ENCODE measurements at places on chromosomes 7 and 10. TPM values are rescaled to one million over a fixed set of nuclear protein-coding genes. Genes with fewer than 3 reads are reported as not detected.

DNA sequence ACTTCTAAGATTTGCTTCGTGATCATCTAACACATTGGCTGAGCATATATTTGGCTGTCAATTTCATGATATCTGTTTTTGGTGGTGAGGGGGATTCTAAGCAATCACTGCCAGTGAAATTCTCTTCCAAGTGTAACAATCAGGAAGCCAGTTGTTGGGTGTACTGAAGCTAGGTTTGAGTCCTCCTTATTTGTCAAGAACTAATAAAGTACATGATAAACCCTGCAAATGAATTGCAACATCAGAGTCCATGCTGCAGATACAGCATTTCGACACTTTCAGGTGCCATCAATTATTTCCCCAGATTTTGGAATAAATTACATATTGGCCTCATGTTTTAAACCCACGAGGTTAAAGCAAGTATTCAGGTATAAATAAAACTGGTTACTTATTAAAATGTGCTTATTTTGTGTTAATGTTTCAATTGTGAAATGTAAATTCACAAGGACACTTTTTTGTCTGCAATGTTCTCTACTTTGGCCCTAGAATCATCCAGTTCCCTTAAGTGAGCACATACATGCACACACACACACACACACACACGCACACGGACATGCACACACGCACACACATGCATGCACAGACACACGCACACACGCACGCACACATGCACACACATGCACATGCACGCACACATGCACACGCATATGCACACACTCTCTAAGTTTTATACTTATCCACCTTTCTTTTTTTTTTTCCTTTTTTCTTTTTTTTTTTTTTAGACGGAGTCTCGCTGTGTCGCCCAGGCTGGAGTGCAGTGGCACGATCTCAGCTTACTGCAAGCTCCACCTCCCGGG lies 510.2 kb upstream of the KLF6 start:
- no peak for DNase-seq

- no peak for DNase-seq
These were observed 26.7 kb upstream of the ABLIM1 start for GRCh38 chr10:114684822-114685209.

- DNase-seq = peak; percentile 100
These were observed at the start of gene ESYT2 for GRCh38 chr7:158829342-158830210. ESYT2 (minus strand) TSS chr7:158829509; CDS start chr7:158829418, 91 bp downstream.

GRCh38 chr7:155194382-155195140 lies 103.1 kb upstream of the INSIG1 start:
- DNase-seq = no peak

GRCh38 chr7:1329261-1329660 lies 96.6 kb downstream of the UNCX start:
- DNase-seq = no peak

GRCh38 chr10:110168601-110169481 lies 38.6 kb upstream of the MXI1 start:
- DNase-seq = no peak

- DNase-seq = no peak
These were observed 185.0 kb upstream of the GHITM start for GRCh38 chr10:83954193-83954799.

GRCh38 chr7:155257482-155258225 lies 40.0 kb upstream of the INSIG1 start:
- DNase-seq = no peak

- no peak for DNase-seq
These were observed 18.3 kb upstream of the PPIF start for GRCh38 chr10:79328737-79329504.

GRCh38 chr10:78389419-78389818 lies 355.8 kb downstream of the RPS24 start:
- DNase-seq = no peak

GRCh38 chr7:73683788-73684693 lies 644 bp downstream of the BUD23 start:
- DNase-seq = no peak

- no peak for DNase-seq
These were observed 154.8 kb downstream of the CHN2 start for GRCh38 chr7:29349362-29349761.

- no peak for DNase-seq
These were observed 39.5 kb downstream of the RBM28 start for GRCh38 chr7:128304212-128304611.

GRCh38 chr7:158657189-158657746 lies 47.3 kb downstream of the NCAPG2 start:
- no peak for DNase-seq

DNA sequence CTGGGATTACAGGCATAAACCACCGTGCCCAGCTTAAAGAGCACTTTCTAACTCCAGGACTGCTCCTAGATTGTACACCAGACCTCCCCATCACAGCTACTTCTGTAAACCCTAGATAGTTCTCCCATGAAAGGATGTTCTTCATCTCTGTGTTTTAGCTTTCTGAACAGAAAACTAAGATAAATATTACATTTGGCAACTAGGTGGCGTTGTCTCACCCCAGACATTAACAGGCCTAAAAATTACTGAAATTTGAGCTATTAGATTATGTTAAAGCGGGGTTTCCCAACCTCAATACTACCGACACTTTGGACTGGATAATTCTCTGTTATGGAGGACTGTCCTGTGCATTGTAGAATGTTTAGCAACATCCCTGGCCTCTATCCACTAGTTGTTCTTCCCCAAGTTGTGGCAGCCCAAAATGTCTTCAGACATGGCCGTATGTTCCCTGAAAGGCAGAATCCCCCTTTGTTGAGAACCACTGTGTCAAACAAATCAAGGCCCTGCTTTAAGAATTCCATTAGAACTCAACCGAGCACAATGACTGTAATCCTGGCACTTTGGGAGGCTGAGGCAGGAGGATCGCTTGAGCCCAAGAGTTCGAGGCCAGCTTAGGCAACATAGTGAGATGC lies 19.1 kb downstream of the ATOH7 start:
- no peak for DNase-seq

DNA sequence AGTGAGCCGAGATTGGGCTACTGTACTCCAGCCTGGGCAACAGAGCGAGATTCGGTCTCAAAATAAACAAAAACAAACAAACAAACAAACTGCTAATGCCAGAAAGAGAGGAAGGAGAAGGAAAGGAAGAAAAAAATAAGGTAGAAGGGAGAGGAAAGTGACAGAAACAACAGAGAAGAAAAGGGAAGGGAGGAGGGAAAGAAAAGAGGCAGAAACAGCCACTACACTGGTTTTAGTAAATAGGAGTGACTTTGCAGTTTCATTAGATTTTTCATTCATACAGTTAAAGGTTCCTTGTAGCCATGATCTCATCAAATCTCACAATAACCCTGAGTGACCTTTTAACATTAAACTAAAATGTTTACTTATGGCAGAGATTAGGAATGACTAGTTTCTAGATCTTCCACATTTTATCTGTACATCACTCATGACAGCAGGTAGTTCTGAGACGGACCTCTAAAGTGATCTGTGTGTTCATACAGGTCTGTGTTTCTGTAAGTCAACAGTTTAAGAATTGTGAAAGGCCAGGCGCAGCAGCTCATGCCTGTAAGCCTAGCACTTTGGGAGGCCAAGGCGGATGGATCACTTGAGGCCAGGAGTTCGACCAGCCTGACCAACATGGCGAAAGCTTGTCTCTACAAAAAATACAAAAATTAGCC lies 191.3 kb upstream of the KLF14 start:
- DNase-seq = no peak

GRCh38 chr7:158646766-158647474 lies 57.7 kb downstream of the NCAPG2 start:
- no peak for DNase-seq

DNA sequence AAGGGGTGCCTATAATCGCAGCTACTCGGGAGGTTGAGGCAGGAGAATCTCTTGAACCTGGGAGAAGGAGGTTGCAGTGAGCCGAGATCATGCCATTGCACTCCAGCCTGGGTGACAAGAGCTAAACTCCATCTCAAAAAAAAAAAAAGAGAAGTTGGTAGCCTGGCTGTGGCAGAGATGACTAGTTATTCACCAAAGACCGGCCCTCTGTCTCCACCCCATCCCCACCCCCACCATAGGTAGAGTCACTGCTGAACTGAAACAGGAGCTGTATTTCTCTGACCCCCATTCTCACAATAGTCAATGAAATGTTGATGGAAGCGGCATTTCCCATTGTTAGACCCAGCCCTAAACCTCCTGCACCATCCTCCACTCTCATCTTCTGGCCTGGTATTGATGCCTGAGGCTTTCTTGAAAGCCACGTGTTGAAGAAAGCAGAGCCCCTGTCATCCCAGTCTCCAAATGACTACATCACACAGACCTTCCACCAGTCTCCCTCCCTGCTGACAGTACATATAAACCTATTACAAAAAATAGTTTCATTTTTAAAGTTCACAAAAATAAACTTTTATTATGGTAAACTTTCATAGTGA lies 9.4 kb upstream of the PIK3CG start:
- no peak for DNase-seq

DNA sequence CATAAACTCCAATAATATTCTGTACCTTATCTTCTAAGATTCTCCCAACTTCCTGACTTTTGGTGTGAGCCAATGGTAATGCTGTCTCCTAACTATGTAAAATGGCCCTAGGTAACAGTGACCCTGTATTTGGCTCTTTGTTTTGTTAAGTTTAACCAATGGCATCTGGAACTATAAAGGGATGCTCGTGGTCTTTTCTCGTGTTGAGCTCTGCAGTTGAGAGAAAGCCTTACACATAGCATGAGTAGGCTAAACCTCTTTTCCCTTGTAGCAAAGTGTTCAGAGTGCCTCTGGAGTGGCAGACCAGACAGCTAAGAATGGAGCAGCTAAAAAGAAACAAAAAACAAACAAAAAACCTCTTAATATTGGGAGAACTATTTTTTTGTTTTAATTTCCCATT lies 5.2 kb downstream of the TES start:
- no peak for DNase-seq

DNA sequence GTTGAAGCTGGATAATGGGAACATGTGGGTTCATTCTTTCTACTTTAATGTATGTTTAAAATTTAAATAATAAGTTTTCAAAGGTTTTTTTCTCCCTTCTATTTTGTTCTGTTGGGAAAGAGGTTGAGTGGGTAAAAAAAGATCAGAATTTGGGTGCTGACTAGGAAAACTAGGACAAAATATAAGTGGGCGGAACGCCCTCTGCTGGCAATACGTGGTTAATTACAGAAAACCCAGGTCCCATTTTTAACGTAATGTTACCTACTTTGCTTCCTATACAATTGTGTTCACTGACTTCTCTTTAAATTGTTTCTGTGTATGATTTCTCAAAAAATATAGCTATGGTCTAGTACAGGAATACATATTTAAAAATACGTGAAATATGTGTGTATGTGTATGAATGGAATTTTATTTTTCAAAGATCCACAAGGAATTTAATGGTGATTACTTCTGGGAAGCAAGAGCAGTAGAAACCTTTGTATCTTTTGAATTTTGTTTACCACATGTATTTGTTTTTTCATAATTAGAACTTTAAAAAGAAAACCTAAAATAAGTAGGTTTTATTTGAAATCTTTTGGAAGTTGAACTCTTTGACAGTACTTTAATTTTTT lies 8.7 kb downstream of the ECD start:
- DNase-seq = no peak

- DNase-seq = no peak
These were observed 934 bp downstream of the PRTFDC1 start for GRCh38 chr10:24951201-24952142.

DNA sequence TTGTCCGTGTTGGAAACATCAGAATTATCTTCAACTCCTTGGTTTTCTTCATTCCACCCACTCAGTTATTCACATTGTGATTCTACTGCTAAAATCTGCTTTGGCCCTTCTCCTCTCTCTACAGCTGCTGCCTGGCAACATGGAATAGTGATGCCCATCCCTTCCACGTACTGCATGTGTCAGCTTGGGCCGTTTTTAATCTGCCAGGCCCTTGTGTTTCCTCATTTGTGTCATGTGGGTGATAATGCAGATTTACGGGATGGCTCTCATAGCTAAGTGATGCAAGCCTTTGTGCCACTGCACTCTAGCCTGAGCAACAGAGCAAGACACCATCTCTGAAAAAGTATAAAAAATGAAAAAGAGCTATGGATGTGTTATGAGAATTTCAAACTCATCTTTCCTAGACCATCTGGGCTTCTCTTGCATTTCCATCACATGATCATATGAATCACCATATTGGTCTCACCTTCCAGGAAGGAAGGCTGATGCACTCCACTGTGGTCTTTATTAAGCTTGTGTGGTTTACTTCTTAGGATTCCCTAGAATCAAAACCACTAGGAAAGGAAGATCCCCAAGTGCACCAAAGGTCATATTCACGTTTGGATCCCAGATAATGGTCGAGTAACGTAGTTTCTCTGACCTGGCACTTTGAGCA lies 20.6 kb upstream of the CELF2 start:
- no peak for DNase-seq

GRCh38 chr10:112584276-112584675 lies 137.3 kb downstream of the VTI1A start:
- no peak for DNase-seq

- DNase-seq = no peak
These were observed 176.6 kb upstream of the SP4 start for GRCh38 chr7:21251151-21251800.

GRCh38 chr7:327991-328702 lies 38.2 kb downstream of the FOXL3 start:
- DNase-seq = no peak

DNA sequence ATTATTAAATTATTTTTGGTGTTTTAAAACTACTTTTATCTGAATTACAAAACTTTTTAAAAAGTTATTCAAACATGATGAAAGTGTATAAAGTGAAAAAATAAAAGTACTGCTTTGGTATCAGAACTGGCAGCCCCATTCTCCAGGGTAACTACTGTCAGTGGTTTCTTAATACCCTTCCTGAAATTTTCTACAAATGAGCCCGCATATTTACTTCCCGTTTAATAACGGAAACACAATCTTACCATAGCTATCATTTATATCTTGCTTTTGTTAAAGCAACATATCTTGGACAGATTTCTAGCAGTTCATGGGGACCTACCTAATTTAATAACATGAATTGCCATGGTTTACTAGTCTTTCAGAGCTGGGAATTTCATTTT lies 249.9 kb downstream of the RNLS start:
- no peak for DNase-seq

GRCh38 chr7:6446838-6447580 lies 745 bp downstream of the DAGLB start:
- DNase-seq = peak; percentile 82

DNA sequence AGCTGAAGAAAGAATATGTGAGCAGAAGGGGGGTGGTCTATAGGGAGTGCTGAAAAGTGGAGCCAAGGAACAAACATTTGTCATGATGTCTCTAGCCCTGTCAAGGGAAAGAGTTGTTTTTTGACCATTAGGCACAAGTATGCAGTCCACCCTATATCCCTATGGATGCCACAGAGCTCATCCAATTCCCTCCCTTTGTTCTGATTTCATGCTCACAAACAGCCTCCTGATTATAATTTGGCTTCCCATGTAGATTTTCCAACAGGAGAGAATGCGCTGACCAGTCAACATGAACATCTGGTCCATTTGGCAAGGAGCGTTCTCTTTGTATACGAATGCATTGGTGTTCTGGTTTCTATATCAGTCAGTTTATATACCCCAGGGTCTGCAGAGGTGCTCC lies 12.1 kb upstream of the CEP41 start:
- no peak for DNase-seq

GRCh38 chr7:82417898-82418297 lies 25.7 kb downstream of the CACNA2D1 start:
- DNase-seq = no peak

LIPJ gene
- not detected for total RNA-seq

PHKG1 gene
- total RNA-seq = 0.72 TPM

ATOH7 gene
- total RNA-seq = not detected

CYP2C8 gene
- total RNA-seq = 0.46 TPM

RAB11FIP2 gene
- total RNA-seq = 27.6 TPM

ATP6V0A4 gene
- 2.4 TPM for total RNA-seq

AS3MT gene
- total RNA-seq = 2.5 TPM

DENND10 gene
- total RNA-seq = 27.7 TPM

MARVELD1 gene
- 43.8 TPM for total RNA-seq

SPDYE1 gene
- not detected for total RNA-seq

HECW1 gene
- 1.6 TPM for total RNA-seq

All from upper lobe of right lung (tissue), 1 donor.